ENCODE measurements at places on chromosomes 5 and 9.

GRCh38 chr9:130696139-130696650, 2.6 kb downstream of the EXOSC2 start:
- no peak for DNase-seq

- no peak for DNase-seq
These were observed 46.4 kb upstream of the EGFL7 start for GRCh38 chr9:136616307-136616635.

DNA sequence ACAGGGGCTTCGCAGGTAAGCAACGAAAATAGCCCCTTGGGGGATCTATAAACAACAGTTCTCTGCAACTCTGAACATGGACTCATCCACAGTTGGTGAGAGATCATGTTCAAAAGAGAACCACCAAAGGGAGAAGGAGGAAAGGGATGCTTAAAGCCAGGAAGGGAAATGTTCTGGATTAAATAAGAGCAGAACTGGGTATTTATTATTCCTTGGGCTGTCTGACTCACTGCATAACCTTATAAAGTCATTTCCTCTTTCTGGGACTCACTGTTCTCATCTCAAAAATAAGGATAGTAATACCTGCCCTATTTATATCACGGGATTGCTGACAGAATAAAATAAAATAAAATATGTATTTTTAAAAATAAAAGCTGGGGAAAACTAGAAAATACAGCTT, 11.2 kb upstream of the MARCHF3 start:
- no peak for DNase-seq

- DNase-seq, result no peak
These were observed 210.9 kb downstream of the C9orf152 start for GRCh38 chr9:109996936-109997580.

GRCh38 chr5:21858441-21858840, 994.7 kb downstream of the CDH12 start:
- no peak for DNase-seq

GRCh38 chr5:167626341-167627123, 664.9 kb upstream of the WWC1 start:
- DNase-seq, result no peak

GRCh38 chr5:54514841-54515432, 2.6 kb upstream of the SNX18 start:
- no peak for DNase-seq

- no peak for DNase-seq
These were observed 307.6 kb downstream of the CTNND2 start for GRCh38 chr5:11596657-11597071.

DNA sequence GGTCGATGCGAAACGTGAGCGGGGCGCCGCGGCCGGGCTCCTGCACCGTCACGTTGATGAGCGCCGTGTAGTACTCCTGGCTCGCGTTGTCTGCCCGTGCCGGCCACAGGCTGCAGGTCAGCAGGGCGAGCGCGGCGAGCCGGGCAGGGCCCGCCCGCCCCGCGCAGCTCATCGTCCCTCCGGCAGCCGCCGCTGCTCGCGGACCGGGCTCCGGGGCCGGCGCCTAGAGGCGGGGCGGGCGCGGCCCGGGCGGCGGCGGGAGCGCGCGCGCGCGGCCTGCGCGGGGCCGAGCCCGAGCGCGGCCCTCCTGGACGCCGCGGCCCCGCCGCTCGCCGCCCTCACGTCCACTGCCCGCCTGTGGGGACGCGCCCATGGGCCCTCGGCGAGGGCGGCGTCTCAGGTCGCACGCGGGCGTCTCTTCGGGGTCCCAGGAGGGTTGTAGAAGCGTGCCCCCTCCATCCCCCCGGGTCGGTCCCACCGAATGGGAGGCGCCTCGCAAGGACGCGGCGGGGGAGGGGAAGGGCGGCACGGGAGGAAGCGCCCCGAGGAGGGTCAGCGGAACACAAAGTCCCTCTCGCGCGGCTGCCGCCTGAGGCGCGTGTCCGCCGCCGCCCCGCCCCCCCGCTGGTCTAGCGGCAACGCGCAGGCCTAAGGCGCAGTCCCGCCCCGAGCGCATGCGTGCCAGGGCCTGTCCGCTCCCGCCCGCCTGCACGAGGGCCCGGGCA, at the start of gene RNF130:
Gene RNF130, minus strand, starts transcription at position 229 of the 725 bp plus-strand sequence. Its CDS starts 57 bp downstream, at position 172.
- peak; percentile 88 for DNase-seq

DNA sequence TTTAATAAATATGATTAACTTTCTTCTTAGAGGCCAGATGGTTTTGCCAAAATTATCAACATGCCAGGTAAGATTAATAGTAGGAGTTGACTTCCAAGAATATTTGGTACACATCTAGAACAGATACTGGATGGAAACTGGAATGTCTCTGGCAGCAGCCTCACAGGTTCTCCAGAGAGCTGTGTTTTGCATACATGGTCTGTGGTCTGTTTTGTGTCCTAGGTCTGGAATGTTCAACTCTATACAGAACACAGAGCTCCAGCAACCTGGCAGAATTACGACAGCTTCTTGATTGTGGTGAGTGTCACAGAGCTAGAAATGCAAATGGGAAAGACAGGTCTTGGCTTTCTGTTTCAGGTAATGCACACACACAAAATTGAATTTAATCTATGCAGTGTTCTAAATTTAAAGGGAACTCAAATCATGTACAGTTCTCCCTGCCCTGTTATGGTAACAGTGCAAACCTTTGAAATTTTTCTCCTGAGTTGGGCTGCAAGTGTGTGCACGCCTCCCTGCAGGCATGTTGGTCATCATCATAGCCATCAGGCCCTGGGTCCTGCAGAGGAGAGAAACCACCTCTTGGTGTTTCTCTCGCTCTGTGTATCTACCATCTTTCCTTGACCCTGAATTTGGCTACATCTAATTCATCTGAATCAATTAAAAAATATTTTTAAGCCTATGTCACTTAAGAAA, 58.3 kb downstream of the PIK3R1 start:
- no peak for DNase-seq

GRCh38 chr5:31407921-31408693, 123.8 kb downstream of the DROSHA start:
- no peak for DNase-seq

DNA sequence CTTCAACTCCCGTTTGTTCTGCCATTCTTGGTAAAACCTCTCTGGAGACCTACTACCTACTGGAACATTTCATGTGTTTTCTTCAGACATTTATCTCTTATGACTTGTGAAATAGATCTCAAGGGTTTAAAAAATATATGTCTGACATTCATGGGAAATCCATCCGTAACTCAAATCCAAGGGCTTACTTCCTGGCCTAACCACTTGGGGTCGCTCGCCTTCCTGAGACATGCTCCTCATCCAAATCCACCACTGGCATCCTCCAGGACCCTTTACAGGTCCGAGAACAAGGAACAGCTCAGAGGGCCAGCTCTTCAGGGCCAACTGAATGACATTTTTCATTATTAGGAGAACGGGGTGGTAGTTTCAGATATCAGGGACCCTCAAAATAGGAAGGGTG, 235.1 kb upstream of the TUT7 start:
- DNase-seq, result no peak

GRCh38 chr9:92395617-92396016, 8.8 kb downstream of the OGN start:
- DNase-seq, result no peak

DNA sequence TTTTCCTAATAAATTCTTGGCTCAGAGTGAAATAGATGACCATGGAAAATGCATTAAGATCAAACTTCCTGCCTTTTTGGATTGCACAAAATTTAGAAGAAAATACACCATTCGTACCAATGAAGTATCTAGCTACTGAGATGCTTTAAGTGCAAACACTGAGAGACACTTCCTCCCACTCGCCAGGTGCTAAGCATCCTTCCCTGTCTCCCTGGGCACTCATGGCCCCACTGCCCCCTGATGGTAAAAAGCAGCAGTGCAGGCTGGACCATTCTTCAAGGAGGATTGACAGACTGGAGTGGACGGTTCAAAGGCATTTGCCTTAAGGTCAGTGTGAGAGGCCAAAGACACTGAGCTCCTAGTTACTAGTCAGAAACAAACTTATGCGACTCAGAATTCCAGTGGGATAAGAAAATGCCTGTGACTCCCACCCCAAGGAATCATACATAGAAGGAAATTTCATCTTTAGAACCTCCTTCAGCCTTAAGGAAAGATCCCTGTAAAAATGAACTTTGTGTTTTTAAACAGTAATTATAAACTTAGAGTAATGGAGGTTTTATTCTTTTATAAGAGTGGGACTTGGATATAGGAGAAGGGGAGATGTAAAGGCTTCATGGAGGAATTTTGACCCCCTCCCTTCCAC, 86.0 kb upstream of the SLC30A5 start:
- DNase-seq, result peak; percentile 31

DNA sequence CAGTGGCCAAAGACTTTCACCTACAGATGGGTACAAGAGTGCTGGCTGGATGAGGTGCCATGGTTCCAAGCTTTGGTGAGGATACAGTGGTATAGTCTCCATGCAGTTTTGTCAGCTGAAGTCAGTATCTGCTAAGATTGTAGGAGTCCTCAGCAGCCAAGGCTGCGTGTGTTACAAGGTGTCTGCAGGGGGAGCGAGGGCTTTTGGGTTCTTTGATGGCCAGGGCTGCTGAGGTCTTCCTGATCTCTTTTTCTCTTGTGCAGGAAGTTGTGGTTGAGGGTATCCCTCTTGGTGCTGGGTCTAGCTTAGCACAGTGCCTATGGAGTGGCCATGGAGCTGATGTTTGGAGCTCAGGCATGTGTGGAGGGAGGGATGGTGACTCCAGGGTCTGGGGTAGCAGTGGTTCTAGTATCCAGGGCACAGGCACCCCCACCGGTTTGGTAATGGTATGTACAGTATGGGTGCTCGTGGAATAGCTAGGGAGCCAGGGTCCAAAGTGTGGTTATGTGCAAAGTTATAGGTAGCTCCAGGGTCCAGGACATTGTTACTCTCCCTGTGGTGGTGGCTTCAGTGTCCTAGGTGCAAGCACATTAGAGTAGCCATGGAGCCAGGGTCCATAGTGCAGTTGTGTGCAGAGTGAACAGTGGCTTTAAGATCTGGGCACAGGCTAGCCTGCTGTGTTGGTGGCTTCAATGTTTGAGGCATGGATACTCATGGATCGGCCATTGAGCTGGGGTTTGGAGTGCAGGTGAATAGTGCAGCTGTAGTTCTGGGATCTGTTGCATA, 36.7 kb downstream of the CNTLN start:
- no peak for DNase-seq

GRCh38 chr9:94563548-94563947, 8.7 kb downstream of the PCAT7 start:
- DNase-seq, result no peak

DNA sequence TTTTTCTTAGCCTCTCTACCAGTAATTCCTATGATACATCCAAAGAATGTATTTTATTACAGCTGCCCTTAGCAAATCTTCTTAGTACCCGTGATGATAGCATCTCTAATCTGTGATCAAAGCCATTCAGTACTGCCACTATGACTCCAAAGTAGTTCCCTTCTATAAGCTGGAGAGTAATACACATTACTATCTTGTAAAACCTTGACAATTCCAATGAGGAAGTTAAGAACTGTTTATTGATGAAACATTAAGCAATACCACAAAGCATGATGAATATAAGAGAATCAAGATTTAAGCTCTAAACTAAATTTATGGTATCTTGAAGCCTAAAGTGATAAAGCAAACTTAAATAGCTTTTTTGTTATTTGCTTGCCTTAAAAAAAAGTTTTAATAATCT, 86.1 kb downstream of the SMIM23 start:
- no peak for DNase-seq

DNA sequence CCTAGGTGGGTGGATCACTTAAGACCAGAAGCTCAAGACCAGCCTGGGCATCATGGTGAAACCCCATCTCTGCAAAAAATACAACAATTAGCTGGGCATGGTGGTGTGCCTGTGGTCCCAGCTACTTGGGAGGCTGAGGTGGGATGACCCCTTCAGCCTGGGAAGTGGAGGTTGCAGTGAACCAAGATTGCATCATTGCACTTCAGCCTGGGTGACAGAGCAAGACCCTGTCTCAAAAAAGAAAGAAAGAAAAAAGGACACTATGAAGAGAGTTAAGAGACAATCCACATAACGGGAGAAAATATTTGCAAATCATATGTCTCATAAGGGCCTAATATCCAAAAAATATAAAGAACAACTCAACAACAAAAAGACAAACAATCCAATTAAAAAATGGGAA, 57.9 kb downstream of the NDST1 start:
- DNase-seq, result no peak

DNA sequence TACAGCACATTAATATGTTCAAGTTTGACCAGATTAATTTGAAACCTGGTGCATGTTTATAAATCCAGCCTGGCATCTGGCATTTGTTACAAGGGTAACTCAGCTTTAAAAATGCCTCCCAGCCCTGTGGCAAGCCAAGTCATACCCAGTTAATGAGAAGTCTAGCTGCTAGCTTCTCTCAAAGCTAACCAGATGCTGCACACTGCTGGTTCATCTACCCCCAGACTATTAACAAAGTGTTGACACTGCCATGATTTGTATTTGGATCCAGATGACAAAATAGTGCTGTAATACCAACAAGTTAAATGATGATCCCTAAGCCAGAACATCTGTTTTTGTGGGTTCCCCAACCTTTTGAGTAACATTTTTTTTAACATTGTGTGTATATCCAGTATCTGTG, 573.7 kb upstream of the DAB2 start:
- DNase-seq, result no peak

DNA sequence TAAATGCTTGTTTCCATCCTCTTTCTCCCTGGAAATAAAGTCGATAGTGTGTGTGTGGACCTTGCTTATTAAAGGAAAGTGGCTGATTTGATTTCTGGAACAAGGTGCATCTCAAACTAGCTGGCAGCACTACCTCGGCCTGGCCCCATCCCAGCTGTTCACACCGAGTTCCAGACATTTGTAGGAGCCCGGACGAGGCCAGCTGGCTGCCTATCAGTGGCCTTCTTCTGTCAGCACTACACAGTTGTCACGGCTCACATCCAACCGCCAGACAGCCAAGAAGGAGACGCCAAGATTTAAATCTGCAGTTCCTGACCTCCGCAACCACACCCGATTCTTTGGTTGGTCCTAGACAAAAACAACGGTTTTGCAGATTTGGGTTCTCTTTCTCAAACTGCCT, 63.6 kb downstream of the PALM2AKAP2 start:
- no peak for DNase-seq

DNA sequence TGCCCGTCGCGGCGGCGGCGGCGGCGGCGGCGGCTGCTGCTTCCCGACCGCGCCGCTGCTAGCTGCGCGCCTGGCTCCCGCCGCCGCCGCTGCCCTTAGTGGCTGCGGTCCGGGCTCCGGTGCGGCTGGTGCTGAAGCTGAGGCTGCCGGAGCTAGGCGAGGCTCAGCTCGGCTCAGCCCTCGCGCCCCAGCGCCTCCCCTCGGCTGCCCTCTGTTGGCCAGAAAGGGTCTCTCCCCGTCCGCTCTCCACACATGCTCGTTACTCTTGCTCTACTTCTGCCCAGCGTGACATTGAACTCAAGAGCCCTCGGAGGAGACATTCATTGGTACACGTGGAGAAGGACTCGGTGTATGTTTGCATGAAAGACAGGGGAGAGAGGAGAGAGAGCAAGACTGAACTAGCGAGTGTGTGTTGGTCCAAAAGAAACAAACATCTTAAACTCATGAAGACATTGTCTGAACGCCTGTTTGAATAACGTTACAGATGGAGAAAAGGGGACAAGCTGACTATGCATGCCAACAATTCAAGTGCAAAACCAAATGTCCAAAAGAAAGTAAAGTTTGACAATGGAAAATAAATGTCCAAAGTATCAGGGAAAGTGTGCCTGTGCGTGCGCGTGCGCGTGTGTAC, at the start of gene HCN1:
Gene HCN1, minus strand, starts transcription at position 175 of the 631 bp plus-strand sequence.
- DNase-seq, result peak; percentile 42

- DNase-seq, result no peak
These were observed 136.4 kb downstream of the SEMA5A start for GRCh38 chr5:9409413-9409960.

All from stimulated activated CD4-positive, alpha-beta T cell treated with anti-CD3 and anti-CD28 coated beads, TNF-alpha, amount 100 ng/mL, for 24 hours (primary cell).